ENCODE measurements at places on chromosomes 1 and 21. TPM values are rescaled to one million over a fixed set of nuclear protein-coding genes. Genes with fewer than 3 reads are reported as not detected.
A peak's percentile ranks its signal among the peaks of the same experiment; 100 is the strongest.

- DNase-seq = no peak
These were observed 2.0 kb downstream of the VAV3 start for GRCh38 chr1:107963008-107963407.

DNA sequence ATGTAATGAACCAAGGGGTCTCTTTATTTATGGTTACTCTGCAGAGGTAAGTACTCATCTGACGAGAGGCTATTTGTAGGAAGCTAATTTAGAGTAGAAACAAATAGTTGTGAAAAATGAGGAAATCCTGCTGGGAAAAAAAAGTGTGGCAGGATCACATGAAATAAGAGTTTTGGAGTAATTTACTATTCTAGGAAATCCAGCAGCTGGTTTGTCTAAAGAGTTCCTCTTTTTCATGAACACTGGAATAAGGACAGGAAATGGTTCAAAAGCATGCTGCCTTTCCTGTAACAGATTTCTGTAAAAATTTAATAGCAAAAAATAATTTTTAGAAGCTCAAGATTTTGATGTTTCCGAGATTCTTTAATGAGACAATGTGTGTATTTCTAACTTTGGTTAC, 177.3 kb downstream of the CHRM3 start:
- DNase-seq = peak; percentile 28

DNA sequence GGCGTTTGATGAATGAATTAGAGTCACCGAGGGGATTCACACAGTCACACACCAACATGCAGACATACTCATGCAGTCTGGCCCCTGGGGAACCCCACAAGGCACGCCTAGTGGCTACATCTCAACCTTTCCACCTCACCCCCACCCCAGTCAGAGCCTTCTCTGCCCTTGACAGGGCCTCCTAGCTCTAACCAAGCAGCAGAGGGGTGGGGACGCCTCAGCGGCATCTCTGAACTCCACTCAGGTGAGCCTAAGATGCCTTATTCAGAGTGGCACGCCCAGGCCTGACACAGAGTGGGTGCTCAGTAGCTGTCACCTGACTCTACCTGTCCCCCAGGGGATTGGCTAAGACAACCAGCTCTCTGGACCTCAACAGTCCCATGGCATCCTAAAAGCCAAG, 3.7 kb upstream of the SDC3 start:
- peak; percentile 5 for DNase-seq

GRCh38 chr21:44423941-44424607, 31.2 kb upstream of the LRRC3 start:
- no peak for DNase-seq

The VCAM1 gene
- total RNA-seq = 35.1 TPM

The XCL1 gene
- total RNA-seq = not detected

Measured in stomach (tissue), 19 donors.